Hematopoietic multipotent progenitor cell (in vitro differentiated cells): ENCODE measurements at places on chromosomes 2 and 18.
A peak's percentile ranks its signal among the peaks of the same experiment; 100 is the strongest.

DNA sequence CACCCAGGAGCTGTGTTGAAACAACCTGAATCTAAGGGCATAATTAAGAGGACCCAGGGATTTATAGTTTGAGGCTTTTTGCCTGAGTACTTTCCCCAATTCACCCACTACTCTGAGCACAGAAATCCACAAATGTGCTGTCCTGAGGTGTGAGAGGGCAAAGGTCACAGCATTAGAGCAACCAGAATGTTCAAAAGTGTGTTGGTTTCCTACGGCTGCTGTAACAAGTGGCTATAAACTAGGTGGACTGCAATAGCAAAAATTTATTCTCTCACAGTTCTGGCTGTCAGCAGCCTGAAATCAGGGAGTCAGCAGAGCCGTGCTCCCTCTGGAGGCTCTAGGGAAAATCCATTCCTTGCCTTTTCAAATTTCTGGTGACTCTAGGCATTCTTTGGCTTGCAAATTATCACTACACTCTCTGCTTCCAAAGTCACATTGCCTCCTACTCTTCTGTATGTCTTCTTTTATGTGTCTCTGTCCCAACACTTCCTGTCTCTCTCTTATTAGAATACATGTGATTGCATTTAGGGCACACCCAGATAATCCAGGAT, 91.4 kb upstream of the TACR1 start:
- no peak for DNase-seq

- DNase-seq = no peak
These were observed 227.6 kb upstream of the HNRNPA3 start for GRCh38 chr2:176984987-176985386.

GRCh38 chr2:105005181-105005951, 32.5 kb upstream of the MRPS9 start:
- no peak for DNase-seq

- DNase-seq = no peak
These were observed 134.1 kb upstream of the MC4R start for GRCh38 chr18:60506682-60507081.

DNA sequence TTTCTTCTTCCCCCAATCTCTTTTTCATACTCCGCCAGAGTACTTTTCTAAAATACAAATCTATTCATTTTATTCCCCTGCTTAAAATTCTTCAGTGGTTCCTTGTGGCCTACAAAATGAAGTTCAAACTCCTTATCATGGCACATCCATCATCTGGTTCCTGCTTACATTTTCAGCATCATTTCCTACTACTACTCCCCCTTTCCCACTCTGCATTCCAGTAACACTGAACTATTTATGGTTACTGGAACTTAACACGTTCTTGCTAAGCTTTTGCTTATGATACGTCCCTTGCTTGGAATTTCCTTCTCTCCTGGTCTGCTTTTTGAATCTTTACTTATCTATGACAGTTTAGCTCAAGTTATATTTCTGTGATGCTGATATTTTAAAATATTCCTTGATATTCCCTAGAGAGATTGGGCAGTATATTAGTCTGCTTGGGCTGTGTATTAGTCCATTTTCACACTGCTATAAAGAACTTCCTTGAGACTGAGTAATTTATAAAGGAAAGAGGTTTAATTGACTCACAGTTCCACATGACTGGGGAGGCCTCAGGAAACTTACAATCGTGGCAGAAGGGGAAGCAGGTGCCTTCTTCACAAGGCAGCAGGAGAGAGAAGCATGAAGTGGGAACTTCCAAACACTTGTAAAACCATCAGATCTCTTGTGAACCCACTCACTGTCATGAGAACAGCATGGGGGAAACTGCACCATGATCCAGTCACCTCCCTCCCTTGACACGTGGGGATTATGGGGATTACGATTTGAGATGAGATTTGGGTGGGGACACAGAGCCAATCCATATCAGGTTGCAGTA, 53.2 kb downstream of the BMPR2 start:
- no peak for DNase-seq

- no peak for DNase-seq
These were observed 106.9 kb downstream of the LIPG start for GRCh38 chr18:49668574-49669275.

DNA sequence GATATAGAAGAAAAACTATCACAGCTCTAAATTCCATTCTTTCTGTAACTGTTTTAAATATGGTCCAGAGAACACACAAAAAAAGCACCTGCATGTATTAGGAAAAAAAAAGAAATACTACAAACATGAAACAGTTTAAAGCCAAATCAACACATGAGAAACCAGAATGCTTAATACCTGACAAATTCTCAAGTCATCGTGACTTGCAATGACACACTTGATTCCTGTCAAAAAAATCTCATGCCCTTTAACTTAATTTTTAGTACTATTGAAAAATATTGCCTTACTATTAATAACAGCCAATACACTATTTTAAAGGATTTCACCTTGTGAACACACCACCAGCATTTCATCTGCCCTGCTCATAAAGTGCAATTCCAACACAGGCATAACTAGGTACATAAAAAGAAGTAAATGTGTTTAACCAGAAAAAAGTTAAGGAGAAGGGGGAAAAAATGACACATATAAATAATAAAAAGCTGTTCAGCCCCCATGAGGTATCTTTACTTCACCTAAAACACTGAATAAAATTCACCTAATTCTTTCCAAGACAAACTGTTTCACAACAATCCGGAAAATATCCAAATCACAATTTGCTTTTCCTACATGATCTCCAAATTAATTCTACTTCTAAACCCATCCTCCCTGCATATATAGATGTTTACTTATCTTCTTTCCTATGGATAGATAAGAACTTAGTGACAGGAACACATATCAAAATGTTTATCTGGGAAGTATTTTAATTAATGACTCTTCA, 10.8 kb downstream of the ROCK2 start:
- DNase-seq = no peak

DNA sequence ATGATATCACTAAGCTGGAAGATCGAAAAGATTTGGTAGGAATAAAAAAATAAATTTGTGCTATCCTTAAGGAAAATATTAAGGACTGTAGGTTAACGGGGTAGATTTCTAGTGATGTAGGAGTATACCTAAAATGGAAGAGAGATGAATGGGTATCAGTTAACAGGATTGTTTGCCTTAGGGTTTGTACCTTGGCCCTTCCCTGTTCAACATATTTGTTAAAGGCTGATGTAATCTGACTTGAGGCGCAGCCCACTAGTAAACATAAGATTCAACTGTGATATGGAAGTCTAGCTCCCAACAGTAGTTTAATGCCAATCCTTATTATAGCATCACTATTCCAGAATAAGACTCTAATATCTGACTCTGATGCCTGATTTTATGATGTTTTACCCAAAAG, 685.2 kb downstream of the DCC start:
- DNase-seq = no peak

- no peak for DNase-seq
These were observed 159.7 kb downstream of the DOCK10 start for GRCh38 chr2:224882291-224883171.

- DNase-seq = no peak
These were observed 206.8 kb downstream of the VAPA start for GRCh38 chr18:10120622-10121021.

DNA sequence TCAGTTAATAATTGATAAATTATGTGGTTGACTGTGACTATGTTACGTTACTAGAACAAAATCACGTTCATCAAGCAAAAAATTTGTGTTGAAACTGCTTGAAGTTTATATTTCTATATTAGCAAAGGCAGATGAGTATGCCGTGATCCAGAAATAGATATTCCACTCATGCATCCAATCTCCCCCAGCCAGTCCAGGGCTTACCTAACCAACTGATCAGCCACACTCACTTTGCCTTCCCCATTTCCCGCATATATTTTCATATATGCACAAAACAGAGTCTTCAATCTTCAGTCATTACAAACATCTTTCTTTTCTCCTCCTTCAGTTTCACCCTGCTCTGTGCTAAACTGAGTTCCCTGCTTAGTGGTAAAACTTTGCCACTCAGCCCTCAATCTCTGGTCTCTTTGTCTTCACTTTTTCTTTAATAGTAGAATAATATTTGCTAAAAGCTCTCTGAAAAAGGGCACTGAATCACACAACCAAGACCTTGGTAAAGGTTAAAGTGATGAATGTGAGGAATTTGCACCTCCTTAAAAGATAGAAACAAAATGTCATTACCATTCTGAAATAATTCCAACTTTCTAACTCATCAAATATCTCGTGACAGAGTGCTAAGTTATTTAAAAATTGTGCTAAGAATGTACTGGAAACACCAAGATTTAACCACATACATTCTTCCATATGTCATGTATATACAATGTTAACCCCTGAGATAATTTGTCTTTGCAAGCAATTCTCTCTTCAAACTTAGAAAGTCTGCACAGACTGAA, 893.2 kb upstream of the CRIM1 start:
- DNase-seq = no peak

DNA sequence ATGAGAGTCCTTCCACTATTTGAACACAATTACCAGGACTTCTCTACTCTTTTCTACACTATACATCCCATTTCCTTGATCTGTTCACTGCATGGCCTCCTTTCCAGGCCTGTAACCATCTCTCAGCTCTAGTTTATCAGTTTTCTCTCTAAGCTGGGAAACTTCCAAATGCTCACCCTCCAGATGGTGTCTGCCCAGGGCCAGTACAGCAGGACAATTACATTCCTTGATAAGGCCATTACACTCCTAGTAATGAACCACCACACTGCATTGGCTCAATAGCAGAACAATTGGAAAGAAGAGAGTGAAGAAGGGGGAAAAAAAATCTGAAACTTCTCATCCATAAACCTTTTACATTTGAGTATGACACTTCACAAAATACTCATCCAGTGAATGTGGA, 359.1 kb downstream of the ALK start:
- DNase-seq = no peak

GRCh38 chr18:11136241-11136640, 13.1 kb downstream of the PIEZO2 start:
- no peak for DNase-seq

GRCh38 chr2:159562248-159562647, 54.1 kb downstream of the BAZ2B start:
- no peak for DNase-seq

- no peak for DNase-seq
These were observed 156.5 kb downstream of the NAPG start for GRCh38 chr18:10682368-10682714.

DNA sequence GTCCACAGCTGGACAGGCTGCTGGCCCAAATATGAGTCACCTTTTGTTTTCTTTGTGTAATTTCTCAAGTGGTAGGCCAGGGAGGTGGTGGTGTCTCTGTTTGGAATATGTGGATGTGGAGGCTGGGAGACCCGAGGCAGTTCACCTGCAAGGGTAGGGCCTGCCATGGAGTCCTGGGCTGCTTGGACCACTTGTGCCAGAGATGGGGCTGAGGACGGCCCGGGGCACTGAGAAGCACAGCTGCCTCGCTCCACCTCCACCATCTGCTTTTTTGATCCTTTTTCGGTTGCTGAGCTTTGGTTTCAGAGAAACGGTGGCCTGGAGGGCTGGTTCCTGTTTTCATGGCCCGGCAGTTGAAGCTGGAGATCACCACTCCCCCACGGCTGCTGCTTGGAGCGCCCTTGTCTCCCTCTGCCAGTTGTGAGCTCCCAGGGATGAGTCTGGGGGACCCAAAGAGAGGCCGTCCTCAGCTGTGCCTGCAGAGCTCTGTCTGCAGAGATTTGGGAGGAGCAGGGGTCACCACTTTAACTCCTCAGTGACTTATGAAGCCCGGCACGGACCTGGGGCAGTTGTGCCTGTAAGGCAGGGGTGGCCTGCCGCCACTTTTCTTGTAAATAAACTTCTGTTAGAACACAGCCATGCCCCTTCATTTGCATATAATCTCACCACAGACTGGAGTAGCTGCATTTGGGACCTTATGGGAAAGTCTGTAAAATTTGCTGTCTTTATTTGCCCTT, 67.6 kb upstream of the MCFD2 start:
- peak; percentile 80 for DNase-seq

- DNase-seq = no peak
These were observed 19.4 kb downstream of the IL1B start for GRCh38 chr2:112817082-112817689.

DNA sequence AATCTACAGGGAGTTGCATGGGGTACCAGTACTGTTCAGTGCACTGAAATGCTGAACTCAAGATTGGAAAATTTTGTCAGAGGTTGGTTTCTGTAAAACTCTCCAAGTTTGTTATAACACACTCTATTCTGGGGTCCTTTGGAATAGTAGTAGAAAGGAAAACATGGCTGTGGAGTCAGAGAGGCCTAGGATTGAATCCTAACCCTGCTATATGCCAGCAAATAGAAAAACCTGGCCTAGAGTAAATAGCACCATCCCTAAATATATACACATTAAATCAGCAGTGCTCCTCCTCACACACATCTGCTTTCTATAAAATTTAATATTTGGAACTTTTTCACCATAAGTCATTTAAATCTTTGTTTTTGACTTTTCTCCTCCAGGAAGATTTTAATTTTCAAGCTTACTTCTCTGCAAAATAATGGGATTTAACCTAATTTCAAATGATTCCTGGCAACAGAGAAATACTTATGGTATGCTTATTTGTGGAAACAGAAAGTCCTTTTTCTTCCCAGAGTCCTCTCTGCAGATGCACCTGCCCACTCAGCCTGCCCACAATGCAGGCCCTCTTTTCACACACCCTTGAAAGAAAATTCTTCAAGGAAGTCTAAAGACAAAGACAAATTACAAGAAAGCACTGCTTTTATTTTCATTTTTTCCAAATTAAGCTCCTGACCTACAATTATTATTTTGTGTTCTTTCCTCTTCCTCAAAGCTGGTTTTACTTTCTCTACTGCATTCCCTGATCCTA, 197.5 kb upstream of the LRRTM1 start:
- DNase-seq = no peak

- DNase-seq = no peak
These were observed 214.4 kb upstream of the SP5 start for GRCh38 chr2:170500770-170501169.

GRCh38 chr18:79884294-79884962, 67.0 kb downstream of the SLC66A2 start:
- DNase-seq = no peak

DNA sequence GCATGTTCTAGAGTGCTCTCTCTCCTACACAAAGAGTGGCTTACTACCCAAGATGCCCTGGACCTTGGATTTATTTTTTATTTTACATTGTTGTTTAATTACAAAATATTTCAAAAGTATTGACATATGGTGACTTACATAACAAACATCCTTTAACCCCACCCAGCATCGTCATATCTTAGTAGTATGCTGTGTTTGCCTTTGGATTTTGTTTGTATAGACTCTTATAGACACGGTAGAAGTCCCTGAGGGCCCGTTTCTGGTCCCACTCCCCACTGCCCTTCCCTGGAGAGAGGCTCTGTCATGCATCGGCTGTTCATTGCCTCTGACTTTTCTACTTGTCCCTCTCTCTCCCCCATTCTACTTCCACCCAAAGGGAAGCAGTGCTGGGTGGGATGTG, 112.0 kb downstream of the ZBTB7C start:
- DNase-seq = no peak

- no peak for DNase-seq
These were observed 58.9 kb downstream of the ATP8B1 start for GRCh38 chr18:57744211-57744694.

GRCh38 chr2:23772684-23773083, 154.2 kb downstream of the ATAD2B start:
- no peak for DNase-seq

- peak; percentile 90 for DNase-seq
These were observed 76.9 kb downstream of the MYO1B start for GRCh38 chr2:191321861-191322662.

GRCh38 chr2:46157072-46157965, 139.9 kb upstream of the EPAS1 start:
- DNase-seq = no peak
